Kidney glomerular epithelial cell (primary cell): ENCODE measurements at places on chromosomes 3 and 15.

GRCh38 chr3:29392625-29393388, 111.9 kb downstream of the RBMS3 start:
- no peak for DNase-seq

- no peak for DNase-seq
These were observed 901 bp upstream of the RASSF1 start for GRCh38 chr3:50341537-50341936.

GRCh38 chr3:127750226-127751031, 71.9 kb downstream of the MGLL start:
- DNase-seq = peak; percentile 81

DNA sequence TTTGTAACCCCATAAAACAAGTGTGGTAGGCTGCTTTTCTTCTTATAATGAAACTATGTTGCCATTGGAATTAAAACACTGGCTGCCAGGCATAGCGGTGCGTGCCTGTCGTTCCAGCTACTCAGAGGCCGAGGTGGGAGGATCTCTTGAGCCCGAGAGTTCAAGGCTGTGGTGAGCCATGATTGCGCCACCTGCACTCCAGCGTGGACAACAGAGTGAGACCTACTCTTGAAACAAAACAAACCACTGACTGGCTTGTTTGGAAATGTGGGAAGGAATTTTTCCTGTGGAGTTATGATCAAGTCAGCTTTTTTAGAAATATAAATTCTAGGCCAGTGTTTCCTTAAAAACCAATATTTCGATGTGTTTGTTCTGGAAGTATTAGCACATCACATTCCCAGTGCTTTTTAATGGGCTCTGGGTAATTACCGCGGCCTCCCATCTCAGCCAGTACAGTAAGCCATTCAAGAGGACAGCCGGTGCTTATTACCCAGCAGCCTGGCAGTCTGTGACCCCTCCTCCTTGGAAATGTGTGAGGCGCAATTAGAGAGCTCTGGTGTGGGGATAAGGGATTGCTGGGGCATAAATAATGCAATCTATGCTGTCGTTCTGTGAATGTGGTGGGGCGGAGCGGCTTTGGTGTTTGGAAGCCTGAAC, 58.3 kb upstream of the TRAK1 start:
- DNase-seq = peak; percentile 88

- DNase-seq = no peak
These were observed 94.1 kb downstream of the SEC22A start for GRCh38 chr3:123295901-123296250.

DNA sequence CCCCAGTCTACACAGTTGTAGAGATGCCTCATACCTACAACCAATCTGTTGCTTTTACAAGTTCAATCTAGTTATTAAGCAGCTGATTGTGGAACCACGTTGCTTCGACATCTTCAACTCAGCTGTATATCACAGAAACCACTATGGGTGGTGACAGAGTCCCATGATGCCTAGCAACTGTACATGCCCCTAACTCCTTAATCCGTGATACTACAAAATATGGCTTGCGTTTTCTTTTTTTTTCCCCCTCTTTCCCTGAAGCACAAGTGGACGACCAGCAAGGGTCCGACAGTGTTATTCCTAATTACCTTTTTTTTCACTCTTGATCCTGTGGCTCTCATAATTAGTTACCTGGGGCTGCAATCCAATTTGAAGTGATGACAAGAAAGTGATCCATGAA, 478.6 kb downstream of the FOXP1 start:
- no peak for DNase-seq

DNA sequence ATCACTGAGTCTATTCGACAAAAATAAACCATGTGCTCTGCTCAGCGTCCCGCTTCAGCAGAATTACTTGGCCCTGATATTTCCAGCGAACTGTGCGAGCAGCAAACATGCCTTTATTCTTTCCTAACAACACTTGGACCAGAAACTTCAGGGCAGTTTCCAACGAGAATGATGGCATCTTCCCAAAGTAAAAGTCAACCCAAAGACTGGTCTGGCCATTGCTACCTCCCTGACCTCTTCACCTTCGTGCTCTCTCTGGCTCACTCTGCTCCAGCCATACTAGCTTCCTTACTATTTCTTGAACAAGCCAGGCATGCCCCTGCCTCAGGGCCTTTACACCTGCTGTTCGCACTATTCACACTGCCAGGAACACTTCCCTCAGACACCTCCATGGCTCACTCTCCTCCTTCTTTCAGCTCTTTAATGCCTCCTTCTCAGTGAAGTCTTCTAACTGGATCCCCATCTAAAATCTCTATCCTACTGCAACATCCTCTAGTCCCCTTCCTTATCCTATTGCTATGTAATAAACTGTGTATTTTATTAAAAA, 6.3 kb downstream of the HOMER2 start:
- no peak for DNase-seq

DNA sequence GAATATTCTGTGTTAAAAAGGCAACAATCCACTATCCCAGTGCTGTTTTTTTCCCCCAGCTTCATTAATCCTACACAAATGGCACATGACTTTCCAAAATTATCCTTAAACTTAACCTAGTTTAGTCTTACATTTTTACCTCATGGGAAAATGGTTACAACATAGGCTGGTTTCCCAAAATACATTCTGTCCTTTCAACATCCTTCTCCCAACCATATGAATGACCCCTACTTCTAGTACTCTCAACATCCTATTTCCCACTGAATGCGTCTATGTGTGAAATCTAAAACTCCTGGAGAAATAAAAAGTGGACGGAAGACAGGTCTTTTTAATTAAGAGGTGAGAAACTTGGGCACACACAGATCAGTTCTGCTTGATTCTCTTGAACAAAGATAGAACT, 33.3 kb downstream of the ATOSA start:
- DNase-seq = no peak
